ENCODE measurements at places on chromosomes 6 and 20.

DNA sequence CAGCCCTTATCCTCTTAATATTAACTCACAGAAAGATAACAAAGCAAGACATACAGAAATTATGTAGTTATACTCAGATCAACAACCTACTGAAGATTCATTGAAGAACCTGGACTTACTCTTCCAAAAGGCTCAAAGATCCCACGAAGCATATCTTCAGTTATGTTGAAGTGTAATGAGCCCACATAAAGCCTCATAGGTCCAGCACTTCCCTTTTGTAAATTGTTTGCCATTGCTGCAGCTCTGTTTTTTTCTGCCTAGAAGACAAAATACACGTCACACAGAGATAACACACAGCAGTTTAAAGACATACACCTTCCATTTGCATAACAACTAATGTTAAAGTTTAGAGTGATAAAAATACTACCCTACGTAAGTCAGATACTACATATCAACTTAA lies 20.4 kb downstream of the RBM39 start:
- no peak for DNase-seq

GRCh38 chr6:84967389-84967788 lies 203.0 kb upstream of the TBX18 start:
- no peak for DNase-seq

- no peak for DNase-seq
Measured at GRCh38 chr6:15810618-15811017, 147.8 kb upstream of the DTNBP1 start.

GRCh38 chr6:47419621-47420020 lies 58.0 kb upstream of the CD2AP start:
- DNase-seq = no peak

DNA sequence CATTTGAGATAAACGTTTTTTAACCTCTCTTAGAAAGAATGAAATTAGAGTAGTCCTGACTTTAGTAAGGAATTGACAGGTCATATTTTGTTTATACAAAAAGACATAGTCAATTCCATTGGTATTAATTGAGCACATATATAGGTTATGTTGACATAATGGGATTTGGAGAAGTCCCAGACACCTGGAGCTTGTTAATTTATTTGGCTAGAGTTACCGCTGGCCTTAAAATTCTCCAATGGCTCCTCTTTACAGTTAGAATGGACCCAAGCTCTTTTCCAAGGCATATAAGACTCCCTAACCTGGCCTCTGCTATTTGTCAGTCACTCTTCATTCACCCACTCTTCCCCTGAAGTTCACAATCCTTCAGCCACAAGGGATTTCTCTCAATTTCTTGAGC lies 221.3 kb downstream of the CBLN4 start:
- no peak for DNase-seq

GRCh38 chr6:166705069-166705468 lies 78.0 kb upstream of the RPS6KA2 start:
- no peak for DNase-seq

GRCh38 chr6:142810952-142811514 lies 133.9 kb downstream of the HIVEP2 start:
- no peak for DNase-seq

DNA sequence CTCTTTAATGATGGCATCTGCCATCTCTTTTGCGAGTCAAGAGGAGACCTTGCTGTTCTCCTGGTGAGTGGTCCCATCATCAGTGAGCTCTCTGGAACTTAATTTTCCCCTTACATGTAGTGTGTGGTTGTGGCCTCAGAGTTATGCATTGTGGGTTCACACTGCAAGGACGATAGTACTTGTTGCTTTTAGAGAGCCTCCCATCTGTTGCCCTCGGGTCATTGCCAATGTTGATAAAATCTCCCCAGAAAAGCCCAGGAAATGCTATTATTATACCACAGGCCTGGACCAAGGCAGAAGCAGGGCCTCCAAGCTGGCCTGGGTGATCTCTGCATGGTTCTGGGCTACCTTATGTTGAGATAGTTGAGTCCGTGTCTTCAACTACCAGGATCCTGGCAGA lies 241.6 kb downstream of the BMP7 start:
- no peak for DNase-seq

DNA sequence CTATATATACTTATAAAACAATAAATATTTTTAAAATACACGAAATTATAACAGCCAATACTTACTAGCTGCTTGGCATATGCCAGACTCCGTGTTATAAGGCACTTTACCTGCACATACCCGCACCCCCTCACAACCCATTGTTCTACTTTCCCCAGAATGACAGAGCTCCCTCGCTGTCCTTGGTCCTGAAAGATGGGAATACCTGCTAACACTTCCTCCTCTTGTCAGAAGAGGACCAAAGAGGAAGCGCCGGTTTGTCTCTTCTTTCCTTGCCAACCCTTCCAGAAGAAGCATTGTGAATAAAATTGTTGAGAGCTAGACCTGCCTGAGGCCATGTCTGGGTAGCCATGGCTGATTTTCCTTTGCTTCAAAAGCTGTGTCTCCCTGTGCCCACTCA lies 149.3 kb downstream of the PTPRT start:
- peak; percentile 10 for DNase-seq

GRCh38 chr20:35329435-35330139 lies 37.4 kb upstream of the FAM83C start:
- peak; percentile 48 for DNase-seq

- DNase-seq = no peak
Measured at GRCh38 chr20:44610313-44610962, 28.1 kb downstream of the PKIG start.

- DNase-seq = no peak
Measured at GRCh38 chr6:56789879-56790278, 147.2 kb upstream of the DST start.

GRCh38 chr20:59733351-59733750 lies 129.0 kb downstream of the PHACTR3 start:
- peak; percentile 79 for DNase-seq

DNA sequence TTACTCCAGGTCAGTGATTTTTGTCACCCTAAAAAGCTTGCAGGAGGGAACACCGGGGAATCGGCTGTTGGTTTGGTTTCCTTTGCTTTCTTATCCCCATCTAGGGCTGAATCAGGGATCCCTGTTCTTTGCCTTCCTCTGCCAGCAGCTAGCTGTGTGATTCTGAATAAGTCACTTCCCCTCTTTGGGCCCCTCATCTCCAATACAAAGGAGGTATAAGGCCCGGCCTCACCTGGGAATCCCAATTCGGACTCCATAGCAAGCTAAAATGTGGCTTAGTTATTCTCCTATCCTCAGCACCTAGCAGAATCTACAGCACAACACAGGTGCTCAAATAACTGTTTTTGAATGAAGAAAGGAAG lies 18.5 kb upstream of the ARMC12 start:
- DNase-seq = no peak

- DNase-seq = no peak
Measured at GRCh38 chr6:169302716-169303115, 49.1 kb upstream of the THBS2 start.

DNA sequence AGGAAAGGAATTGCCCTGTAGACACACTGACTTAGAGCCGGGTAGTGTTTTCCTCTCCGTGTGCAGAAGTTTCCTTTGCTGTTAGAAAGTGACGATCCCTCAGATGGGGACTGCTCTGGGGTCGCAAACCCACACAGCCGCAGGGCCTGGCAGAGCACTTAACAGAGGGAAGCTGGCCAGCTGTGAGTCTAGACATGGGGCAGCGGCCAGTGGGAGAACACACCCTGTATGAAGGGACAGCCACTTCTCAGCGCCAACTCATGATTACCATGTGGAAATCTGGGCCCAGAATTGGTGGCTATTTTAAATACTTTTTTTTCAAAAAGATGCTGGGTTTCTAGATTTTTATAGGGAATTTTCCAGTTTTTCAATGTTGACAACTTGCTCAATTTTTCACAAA lies 39.4 kb downstream of the SLC9A8 start:
- no peak for DNase-seq

DNA sequence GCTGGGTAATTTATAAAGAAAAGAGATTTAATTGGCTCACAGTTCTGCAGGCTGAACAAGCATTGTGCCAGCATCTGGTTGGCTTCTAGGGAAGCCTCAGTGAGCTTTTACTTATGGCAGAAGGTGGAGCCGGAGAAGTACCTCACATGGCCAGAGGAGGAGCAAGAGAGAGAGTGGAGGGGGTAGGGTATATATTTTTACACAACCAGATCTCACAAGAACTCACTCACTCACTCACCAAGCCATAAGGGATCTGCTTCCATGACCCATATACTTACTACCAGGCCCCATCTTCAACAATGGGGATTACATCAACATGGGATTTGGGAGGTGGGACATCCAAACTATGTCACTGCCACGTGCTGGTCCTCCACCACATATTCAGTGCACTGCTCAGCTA lies 152.6 kb upstream of the PRND start:
- no peak for DNase-seq

Measured in suppressor macrophage (primary cell).